ENCODE measurements at places on chromosomes 4 and X.

DNA sequence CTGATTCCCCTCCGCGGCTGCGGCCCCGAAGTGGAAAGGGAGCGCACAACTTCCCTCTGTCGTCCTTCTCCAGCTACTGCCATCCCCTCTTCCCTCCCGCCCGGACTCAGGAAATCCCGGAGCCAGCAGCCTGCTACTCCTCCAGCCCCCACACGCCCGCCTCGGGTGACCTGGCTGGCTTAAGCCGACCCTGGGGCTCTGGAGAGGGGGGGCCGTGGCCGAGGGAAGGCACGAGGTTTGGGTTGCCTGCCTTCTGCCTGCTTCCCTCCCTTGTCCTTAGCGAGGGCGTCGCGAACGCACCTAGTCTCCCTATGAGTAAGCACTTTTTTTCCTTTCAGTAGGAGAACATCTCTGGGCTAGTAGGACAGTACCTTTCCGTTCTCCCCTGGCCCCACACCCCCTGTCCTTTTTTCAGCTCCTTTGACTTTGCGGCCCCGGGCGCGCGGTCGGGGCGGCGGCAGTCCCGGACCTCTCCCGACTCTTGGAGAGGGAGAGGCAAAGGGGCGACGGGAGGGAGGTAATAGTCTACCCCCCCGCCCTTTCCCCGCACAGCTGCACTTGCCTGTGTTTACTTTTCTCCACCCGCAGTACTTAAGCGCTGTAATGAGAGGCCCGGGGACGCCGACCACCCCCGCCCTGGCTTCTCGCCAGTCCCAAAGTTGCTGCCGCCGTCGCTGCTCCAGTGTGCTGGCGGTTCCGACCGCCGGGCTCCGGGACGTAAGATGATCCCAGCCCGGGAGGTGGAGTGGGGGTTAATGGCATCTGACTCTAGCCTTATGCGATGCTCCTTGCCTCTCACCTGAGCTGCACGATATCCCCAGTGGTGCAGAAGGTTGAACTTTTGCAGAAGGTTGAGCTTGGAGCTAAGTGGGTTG is 868 bp downstream of the PLS3 start:
- peak; percentile 21 for DNase-seq

DNA sequence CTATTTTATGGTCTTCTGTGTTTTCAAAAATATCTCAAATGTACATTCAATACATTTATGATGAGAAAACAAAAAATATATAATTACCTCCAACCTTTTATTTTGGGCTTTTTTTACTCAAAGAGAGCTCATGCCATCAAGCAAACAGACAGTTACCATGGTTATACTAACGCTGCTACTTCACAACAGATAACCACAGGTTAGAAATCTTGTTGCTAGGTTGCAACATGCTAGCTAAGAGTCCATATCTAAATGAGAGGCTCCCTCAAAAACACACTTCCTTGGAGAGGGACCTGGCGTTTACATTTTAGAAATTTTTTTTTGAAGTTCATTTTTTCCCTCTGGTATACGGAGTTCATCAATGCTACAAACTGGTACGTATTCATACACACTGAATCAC is 44.3 kb downstream of the TBC1D9 start:
- no peak for DNase-seq

DNA sequence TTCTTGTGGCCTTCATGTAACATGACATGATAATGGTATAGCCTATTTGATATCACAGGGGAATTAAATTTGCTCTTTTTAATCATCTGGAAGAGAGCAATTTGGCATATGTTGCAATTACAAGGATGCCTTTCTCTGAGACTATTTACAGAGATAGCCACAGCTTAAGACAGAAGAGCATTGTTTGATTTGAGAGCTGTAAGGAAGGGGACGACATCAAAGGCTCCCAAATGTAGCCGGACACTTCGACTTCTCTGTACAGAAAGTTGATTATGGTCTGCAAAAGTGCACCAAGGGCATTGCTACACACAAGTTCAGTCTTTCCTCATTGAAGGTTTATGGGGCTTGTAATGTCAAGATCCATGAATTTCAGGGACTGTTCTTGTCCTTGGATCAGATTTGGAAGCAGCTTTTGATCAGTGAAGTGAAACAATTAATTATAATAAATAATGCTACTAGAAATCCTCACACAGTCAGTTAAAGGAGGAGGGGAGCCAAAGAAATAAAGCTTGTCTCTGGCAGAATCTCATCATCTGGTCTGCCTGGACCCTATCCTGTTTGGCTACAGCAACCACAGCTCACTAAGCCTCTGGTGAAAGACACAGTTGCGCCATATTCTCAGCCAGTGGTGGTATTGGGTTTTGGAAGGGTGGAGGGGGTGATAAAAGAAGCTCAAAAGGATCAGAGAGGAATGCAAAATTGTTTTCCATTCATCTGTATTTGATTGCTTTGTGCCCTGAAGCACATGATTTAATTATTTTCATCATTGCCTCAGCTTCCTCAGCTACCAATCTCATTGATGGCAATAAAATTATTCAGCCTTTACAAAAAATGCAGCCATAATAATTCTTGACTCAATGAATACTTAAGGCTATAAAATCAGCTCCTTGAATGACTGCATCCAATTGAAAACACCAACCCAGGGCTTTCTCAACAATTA is 654.3 kb upstream of the LCORL start:
- DNase-seq, result peak; percentile 16

GRCh38 chr4:6658209-6658595 is 17.7 kb downstream of the MRFAP1 start:
- DNase-seq, result no peak

GRCh38 chrX:118847676-118848075 is 24.1 kb downstream of the ZCCHC12 start:
- peak; percentile 75 for DNase-seq

DNA sequence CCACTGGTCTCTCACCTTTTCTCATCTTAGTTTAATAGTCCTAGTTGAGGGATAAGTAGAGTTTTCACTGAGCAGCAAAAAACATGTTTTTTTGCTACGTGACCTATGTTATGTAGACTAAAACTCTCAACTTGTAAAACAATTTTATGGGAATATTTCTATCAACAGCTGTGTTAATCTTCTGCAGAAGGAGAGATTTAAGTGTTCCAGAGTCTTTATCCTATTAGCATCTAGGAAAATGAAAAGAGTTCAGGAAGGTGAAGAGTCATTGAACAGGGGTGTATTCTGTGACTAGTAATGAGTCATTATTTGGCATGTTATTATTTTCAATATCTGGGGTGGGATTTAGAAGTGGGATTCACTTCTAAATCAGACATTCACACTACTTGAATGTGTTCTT is 41.9 kb downstream of the RRAGB start:
- DNase-seq, result no peak

DNA sequence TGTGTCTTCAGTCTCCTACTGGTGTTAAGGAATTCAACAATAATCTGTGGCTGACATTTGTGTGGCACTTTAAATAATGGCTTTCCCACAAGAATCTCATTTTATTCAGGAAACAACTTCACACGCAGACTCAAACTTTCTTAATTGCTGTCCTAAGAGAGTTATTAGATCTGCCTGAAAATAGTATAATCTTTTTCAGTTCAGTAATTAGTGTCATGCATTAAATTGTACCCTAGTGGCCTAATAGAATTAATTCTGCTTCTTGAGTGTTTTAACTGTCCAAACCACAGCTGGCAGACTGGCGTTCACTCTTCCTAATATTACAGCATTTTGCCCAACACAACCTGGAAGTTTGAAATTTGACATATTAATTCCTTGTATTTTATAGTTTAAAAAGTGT is 107.1 kb downstream of the GRIA2 start:
- DNase-seq, result no peak

DNA sequence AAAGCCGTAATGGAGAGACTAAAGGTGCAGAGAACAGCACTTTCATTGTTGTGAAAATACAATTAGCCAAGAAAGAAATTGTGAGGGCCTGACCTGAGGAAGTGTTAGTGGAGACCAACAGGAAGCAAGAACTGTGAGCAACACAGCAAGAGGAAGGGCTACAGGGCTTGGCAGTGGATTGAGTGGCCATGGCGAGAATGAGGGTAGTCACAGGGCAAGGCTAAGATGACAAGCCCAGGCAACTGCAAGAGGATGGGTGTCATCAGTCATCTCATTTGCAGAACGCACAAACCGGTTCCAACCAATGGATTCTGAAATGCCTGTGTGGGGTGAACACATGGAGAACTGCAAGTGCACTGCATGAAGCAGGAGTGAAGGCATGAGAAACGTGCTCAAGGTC is 3.6 kb downstream of the SLC10A6 start:
- no peak for DNase-seq

DNA sequence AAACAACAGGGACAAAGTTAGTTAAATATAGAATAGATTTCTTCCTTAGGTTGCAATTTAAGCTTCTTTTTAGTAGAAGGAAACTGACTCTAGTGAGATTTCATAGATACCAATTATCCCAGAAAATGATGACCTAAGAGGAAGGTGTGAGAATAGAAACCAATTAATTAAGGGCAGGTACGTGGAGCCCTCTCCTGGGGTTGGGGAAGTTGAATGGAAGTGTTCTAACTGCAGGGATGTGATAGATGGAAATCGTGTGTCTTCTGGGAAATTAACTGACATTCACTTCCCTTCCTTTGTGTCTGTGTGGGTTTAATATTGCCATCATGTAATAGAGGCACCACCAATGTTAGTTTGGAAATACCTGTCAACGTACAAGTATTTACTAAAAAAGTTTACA is 204.1 kb upstream of the ANK2 start:
- DNase-seq, result no peak

- no peak for DNase-seq
Observed at GRCh38 chr4:71680706-71681105, 103.2 kb downstream of the GC start.

GRCh38 chrX:106874075-106874474 is 29.1 kb downstream of the RIPPLY1 start:
- no peak for DNase-seq

DNA sequence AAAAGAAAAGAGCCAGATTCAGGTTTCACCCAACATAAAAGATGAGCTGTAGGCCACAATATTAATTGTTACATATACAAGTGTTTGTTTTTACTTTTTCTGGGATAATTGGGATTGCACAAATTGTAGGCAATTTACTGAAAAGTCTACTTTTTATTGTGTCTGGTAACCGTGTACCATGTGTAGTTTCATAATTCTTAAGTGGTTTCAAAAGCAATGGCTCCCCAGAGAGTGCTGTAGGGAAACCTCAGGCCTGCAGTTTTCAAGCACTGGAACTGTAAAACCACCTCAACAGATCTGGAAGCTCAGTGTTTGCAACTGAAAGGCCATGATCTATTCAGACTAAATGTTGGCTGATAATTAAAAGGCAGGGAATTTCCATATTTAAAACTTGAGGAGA is 53.9 kb upstream of the MMAA start:
- DNase-seq, result no peak

DNA sequence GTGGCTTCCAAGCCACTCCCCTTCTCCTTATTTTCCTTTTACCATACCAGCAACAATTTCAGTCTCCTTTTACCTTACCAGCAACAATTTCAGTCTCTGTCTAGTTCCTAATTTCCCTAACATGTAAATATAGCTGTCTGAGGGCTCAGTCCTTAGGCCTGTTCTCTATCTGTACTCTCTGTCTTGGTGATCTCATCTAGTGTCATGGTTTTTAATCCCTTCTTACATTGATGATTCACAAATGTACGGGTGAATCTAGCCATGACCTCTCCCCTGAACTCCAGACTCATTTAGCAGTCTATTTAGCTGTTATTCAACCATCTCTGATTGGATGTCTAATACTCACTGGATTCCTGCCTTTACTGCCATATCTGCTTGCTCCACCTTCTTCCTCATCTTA is 7.2 kb downstream of the IL15 start:
- no peak for DNase-seq

DNA sequence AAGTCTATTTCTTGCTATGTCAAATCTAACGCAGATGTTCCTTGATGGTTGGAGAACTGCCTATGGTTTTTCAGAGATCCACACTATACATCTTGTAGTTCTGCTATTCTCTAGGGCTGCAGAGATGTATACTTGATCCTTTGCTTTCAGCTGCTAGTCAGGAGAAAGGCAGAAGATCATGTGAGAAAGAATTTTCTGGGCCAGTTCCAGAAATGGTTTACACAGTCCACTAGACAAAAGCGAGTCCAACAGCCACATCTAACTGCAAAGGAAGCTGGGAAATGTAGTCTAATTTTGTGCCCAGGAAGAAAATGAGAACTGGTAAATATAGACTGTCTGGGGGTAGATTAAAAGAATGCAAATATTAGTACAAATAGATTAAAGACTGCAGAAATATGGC is 394.3 kb upstream of the SLIT2 start:
- no peak for DNase-seq

DNA sequence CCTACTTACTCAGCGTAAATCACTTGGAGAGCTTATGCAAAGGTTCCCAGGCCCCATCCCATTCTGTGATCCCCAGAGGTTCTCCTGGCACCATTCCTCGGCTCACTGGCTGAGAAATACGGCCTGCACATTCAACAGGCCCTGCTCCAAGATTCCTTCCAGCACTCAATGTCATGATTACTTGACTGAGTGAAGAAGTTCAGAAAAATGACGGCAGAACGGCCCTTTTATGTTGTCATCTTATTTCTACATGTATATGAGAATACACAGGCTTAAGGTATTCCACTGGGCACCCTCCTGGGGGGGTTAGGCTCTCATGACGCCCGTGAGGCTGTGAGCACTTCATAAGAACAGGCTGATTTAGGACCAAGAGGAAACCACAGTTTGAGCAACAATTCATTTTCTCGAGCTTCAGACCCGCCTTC is 190.6 kb downstream of the NSUN7 start:
- DNase-seq, result no peak

DNA sequence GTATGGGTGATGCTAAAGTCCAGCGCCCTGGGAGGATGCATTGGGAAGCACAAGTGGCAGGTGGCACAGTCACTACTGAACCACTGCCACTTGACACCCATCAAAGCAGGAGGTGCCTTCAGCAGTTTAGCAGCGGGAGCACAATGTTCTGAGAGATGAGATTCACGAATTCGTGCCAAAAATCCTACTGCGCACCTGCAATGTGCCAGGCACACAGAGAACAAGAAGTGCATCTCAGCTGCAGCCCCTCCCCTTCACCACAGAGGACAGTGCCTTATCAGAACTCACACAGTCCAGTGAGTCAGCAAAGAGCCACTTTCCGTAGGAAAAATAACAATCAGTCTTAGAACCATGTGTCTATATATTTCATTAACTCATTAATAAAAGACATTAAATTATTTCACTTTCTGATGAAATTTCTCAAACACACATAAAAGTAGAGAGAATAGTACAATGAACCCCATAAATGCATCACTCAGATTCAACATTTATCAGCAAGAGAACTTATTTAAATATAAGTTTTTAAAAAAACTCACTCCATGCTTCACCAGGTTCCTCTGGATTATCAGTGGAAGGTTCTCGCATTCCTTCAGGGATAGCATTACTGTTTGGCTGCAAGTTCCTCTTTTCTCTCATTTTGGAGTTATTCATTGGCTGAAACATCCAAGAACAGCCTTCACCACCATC is 47.0 kb downstream of the BEND2 start:
- DNase-seq, result no peak

DNA sequence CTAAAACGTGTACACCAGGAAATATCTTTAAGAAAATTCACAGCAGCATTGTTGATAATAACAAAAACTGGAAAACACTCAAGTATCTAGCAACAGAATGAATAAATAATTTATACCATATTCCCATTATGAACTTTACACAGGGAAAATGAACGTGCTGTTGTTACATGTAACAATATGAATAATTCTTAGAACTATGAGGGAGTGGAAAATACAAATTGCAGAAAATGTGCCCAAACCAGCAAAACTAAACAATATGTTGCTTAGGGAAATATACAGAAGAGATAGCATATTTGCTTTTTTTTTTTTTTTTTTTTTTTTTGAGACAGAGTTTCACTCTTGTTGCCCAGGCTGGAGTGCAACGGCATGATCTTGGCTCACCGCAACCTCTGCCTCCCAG is 14.8 kb upstream of the FAT1 start:
- DNase-seq, result no peak

- no peak for DNase-seq
Observed at GRCh38 chr4:186752325-186752724, 28.7 kb upstream of the FAT1 start.

Data from midbrain (tissue), 1 donor.